Stimulated activated CD4-positive, alpha-beta T cell treated with anti-CD3 and anti-CD28 coated beads, Interleukin-1b, Interleukin-23, amount 100 ng/mL, for 1 hour (primary cell): ENCODE measurements at places on chromosomes 4 and X.

GRCh38 chr4:17058916-17059741 is 160.7 kb upstream of the LDB2 start:
- no peak for DNase-seq

DNA sequence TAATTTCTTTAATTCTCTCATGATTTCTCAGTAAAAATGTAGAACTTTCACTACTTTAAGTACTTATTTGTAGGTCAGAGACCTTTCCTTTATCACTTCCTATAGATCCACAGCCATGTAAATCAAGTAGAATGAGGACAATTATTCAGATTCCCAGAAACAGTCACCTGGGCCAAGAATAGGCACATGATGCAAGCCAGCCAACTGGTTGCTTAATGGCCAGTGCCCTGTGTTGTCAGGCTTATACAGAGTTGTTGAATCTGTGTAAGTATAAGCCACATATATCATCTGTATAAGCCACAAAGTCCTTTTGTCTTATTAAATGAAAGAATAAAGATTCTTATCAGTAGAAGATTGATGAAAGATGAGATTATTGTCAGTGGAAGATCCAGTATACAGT is 5.2 kb downstream of the BANK1 start:
- DNase-seq, result no peak

DNA sequence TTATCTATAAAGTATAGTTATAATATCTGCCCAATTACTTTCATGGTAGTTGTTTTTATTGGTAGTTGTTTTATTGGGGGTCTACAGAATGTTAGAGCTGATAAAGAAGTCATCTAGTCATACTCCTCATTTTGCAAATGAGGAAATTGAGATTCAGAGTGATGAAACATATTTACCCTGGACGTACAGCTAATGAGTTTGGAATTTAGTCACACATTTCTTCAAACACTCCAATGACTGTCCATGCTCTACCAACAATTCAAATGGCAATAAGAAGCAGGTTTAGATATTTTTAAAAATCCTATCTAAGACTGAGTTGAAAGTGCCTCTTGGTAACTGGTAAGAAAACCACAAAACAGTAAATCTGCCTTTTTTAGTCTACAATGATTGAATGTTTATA is 98.2 kb downstream of the MAGEC1 start:
- DNase-seq, result no peak

DNA sequence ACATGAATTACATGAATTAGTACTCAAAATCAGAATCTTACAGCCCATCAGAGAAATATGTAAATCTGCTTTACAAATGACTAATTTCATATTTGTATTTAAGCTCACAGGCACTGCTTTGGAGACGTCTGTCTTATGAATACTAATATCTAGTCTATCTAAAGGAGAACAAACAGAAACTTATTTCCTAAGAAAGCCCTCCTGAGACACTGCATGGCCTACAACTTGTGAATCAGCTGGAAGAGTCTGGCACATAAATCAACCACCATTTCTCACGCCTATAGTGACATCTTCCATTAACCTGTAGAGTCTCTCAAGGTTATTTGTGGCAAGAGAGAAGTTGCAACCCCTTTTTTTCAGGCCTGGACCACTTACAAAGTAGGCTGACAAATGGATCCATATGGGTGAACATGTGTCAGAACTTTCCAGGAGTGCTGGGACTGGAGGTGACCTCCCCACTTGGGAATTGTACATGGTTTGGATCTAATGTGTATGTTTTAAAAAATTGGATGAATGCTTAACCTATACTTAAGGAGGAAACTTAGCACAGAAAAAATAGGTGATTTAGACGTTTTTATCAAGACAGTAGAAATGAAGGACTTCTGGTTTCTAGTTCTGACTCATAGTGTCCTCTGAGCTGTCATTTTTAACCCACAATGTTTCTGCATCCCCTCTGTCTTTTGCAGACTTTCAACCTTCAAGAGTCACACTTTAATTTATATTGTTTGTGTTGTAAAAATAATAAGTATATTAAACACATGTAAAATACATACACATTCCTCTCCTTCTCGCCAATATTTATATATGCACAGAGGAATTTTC is 83.2 kb upstream of the ARHGAP24 start:
- DNase-seq, result no peak

DNA sequence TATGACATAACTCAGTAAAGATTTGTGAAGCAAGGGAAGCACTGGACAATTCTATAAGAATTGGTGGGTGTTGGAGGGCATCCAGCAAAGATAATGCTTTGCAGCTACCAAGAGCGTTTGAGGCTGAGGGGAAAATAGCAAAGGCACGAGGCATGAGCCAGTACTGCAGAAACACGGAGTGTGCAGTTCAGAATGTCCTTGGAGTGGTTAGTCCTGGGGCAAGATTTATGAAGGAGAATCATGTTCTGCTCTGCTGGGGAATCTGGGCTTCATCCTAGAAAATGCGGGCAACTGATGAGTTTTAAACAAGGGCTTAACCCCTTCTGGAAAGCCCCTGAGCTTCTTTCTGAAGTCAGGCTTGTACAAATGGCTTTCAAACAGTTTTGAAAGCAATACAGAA is 452.5 kb downstream of the IL15 start:
- DNase-seq, result no peak

DNA sequence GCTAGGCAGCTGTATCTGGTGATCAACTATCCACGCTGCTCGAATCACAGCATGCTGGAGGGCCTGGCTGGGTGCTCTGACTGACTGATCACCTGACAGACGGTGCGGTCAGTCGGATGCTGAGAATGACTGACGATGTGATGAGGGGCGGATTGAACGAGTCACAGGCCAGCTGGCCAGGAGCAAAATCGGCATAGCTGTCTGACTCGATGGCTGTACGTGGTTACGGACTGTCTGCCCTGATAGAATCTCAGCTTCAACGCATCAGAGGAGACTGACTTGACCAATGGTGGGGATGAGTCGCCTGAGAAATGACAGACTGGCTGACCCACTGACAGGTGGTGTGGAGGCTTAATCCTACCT is 1.0 kb upstream of the SUV39H1 start:
- no peak for DNase-seq

- DNase-seq, result no peak
These were observed 765.4 kb upstream of the PCDH10 start for GRCh38 chr4:132383571-132384199.

DNA sequence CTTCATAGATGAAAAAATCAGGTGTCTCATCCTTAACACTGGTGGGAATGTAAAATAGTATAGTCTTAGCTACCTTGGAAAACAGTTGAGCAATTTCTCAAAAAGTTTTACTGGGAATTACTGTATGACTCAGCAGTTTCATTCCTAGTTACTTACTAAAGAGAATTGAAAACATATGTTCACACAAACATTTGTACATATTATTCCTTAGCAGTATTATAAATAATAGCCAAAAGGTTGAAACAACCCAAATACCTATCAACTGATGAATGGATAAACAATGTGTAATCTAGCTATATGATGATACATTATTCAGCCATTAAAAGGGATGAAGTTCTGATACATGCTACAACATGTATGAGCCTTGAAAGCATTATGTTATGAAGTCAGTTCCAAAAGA is 41.7 kb downstream of the RBM46 start:
- DNase-seq, result no peak

GRCh38 chr4:145703850-145704497 is 24.0 kb downstream of the C4orf51 start:
- DNase-seq, result no peak

GRCh38 chr4:70182517-70183167 is 12.9 kb upstream of the ODAM start:
- DNase-seq, result no peak

- DNase-seq, result no peak
These were observed 5.7 kb downstream of the HSD17B13 start for GRCh38 chr4:87316961-87317360.

DNA sequence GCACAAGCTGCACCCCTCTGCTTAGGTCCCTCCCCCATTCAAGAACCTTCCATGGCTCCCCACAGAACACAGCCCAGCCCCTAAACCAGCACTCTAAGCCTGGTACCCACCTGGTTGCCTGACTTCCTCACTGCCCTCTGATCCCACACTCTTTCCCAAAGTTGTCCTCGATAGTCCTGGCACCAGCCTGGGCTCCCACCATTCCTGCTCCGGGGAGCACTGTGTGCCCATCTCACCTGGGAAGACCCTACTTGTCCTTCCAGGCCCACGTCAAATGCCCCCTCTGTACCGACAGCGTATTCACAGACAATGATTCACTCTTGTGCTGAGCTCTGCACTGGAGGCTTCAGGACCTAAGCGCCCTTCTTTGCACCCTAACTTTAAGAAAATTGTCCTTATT is 40.1 kb downstream of the ABLIM2 start:
- DNase-seq, result no peak

- DNase-seq, result no peak
These were observed 8.8 kb upstream of the MGST2 start for GRCh38 chr4:139656614-139657486.
